ENCODE measurements at places on chromosomes 7 and 10.

DNA sequence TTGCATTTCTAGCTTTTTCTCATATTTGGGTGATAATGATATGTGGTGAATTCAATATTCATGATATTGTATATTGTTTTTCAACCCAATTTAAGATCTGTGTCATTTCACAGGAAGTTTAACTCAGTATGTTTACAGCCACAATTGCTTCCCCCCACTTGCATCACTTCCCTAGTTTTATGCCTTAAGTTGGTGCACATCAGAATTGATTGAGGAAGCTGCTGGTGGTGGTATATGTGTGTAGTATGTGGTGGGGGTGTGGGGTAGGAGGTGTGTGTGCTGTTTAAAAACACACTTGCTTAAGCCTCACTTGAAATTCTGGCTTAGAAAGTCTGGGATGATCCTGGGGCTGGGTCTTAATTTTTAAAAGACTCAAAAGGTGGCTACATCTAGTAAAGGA is 245.1 kb upstream of the AOAH start:
- DNase-seq = no peak

GRCh38 chr7:75642810-75643486 is 95.8 kb downstream of the HIP1 start:
- no peak for DNase-seq

DNA sequence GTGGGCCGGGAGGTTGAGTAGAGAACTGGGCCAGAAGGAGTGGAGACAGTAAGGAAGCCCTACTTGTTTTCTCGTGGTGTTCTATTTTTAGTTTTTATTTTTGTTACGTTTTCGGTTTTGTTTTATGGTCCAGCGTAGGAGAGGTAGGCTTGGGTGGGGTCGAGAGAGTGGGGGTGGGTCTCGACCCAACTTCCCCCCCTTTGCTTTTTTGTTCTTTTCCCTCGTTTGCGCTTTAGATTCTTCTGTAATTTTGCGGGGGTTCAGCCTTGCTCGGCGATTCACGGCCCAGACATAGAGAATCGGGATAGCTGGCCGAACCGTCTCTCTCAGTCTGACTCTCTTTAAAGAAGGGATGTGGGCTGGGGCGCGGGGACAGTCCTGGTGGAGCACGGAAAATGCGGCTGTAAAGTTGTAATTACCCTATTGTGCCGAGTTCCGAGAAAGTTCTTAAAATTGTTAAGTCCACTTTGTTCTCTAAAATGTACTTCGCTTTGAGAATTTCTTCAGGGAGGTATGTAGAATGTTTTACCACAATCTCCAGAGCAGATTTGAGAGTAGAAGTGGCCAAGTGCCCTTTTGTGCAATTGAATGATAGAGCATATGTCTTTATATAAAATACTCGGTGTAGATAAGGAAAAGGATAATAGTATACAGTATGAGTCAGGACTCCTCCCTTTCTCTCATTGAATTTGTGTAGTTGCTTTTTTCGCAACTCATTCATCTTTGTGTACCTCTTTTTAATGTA is 816 bp downstream of the DMTF1 start:
- peak; percentile 68 for DNase-seq

DNA sequence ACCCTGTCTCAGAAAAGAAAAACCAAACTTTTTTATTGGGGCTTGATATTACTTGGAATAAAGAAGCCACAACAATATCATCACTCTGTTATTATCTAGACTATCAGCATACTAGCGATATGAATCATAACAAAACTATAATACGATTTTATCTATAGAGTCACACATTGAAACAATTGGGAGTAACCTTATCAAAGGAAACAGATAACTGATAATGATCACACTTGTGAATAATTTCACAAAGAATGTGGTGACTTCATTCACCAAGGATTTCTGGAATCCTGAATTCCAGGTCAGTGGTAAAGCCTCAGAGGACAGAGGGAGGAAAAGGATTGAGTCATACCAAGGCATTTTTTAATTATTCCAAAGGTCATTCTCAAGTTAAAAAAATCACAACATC is 32.1 kb upstream of the NMT2 start:
- no peak for DNase-seq

- DNase-seq = no peak
These were observed 2.1 kb upstream of the LIPM start for GRCh38 chr10:88800152-88801125.

DNA sequence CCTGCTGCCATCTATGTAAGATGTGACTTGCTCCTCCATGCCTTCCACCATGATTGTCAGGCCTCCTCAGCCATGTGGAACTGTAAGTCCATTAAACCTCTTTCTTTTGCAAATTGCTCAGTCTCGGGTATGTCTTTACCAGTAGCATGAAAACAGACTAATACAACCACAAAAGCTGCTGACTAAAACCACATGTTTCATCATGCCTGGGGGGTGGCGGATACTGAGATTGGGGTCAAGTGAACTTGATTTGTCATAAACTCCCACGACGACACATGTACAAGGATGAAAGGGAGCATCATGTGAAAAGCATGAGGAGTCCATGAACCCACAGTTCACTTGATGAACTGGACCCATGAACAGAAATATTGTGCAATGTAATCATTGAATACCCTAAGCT is 134.9 kb upstream of the ANK3 start:
- DNase-seq = no peak

- DNase-seq = no peak
These were observed 63.8 kb downstream of the ENTPD1 start for GRCh38 chr10:95819620-95820329.

DNA sequence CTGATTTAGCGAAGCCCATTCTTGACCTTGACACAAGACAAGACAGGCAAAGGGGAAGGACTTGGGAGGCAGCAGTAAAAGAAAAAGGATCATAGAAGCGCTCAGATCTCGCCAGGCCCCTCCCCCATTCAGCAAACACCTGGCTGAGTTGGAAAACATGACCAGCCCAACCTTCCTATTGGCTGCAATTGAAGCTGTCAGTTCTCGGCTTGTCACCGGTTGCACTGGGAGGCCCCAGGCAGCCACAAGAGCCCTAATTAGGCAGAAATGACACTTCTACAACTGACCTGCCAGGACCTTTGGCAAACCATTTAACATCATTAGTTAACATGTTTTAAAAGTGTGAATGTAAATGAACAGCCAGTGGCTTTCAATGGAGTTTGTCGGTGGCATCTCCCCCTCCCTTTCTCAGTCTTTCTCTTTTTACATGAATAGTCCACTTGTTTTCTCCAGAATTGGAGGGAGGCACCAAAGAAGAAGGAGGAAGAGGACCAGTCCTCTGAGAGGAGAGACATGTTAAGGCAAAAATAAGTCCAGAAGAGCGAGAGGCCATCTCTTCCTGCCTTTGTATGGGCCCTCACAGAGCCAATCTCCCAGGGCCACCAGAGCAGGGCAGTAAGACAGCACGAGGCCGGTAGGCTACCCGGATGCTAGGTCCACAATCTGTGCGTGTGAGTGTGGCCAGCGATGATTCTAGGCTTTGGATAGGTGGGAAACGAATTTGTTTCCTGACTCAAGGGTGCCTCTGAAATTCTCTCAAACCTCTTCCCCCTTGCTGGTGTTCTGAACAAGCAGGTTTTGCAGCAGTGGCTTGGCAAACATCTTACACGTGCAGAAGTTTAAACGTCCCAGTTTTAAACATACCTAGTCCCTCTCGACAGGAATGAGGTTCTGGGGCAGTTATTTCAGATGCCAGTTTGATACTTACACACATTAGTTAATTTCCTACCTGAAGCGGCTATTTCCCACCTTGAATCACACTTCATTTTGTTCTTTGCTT is 15.0 kb upstream of the ENO4 start:
- no peak for DNase-seq

- no peak for DNase-seq
These were observed 32.2 kb downstream of the FOXL3 start for GRCh38 chr7:322111-322671.

- DNase-seq = no peak
These were observed 108.7 kb downstream of the DIP2C start for GRCh38 chr10:580778-581177.

DNA sequence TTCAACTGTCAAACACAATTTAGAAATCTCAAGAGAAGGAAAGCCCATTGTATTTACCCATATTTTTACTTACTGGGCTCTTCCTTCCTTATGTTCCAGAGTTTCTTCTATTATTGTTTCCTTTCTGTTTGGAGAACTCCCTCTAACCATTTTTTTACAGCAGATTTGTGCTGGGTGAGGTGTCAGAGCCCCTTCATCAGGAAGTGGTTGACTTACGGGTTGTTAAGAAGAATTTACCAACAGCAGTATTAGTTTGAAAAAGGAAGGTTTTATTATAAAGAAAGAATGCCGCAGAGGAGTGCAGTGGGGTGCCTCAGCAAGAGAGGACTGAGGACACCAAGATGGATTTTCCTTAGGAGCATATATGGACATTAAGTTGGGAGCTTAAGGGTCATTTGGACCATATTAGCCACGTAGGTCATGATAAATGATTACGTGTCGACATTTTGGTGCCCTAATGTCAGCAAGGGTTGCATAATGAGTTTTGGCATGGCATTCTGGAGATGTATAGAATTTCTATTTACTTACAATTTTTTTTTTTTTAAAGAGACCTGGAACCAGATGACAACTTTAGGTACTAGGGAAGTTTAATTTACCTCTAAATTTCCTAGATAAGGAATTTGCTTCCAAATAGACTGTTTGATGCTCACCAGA is 6.3 kb upstream of the TBATA start:
- no peak for DNase-seq

GRCh38 chr7:20224025-20224424 is 6.8 kb upstream of the MACC1 start:
- no peak for DNase-seq

All from sigmoid colon (tissue), 7 donors.